ENCODE measurements at places on chromosomes 16 and 17.
A peak's percentile ranks its signal among the peaks of the same experiment; 100 is the strongest.

DNA sequence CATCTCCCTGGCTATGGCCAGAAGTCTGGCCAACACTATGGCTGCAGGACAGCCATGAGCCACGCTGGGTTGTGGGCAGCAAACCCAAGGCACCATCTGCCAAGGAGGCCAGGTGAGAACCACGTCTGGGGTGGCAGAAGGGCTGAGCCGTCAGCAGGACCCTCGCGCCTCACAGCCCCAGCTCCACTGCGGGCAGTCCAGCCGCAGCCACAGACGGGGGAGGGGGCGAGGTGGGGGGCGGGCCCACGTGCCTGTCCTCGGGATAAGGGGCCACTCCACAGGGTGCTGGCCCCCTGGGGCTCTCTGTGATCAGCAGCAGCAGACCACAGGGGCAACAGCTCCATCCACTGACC lies 6.5 kb upstream of the BAIAP2 start:
- no peak for DNase-seq

- no peak for DNase-seq
Observed at GRCh38 chr17:78672005-78672404, 94.8 kb upstream of the DNAH17 start.

DNA sequence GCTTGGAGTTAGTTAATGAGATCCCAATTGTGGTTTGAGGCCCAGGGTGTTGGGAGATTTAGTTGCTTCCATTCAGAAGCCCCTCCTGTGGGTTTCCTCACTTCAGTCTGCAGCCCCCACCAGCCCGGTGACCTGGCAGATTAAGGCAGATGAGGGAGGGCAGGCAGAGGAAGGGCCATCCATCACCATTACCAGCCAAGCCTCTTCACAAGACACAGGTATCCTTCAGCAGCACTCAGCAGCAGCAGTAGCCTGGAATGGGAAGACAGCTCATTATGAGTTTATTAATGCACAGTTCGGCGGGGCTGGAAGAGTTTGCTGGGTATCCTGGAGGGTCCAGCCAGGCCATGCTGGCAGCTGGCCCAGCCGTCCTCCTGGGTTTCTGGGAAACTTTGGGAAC lies 90.0 kb upstream of the GPRC5B start:
- no peak for DNase-seq

GRCh38 chr17:69609473-69610305 lies 195.2 kb downstream of the MAP2K6 start:
- DNase-seq: no peak

GRCh38 chr17:66233023-66233753 lies 4.0 kb upstream of the APOH start:
- DNase-seq: no peak

DNA sequence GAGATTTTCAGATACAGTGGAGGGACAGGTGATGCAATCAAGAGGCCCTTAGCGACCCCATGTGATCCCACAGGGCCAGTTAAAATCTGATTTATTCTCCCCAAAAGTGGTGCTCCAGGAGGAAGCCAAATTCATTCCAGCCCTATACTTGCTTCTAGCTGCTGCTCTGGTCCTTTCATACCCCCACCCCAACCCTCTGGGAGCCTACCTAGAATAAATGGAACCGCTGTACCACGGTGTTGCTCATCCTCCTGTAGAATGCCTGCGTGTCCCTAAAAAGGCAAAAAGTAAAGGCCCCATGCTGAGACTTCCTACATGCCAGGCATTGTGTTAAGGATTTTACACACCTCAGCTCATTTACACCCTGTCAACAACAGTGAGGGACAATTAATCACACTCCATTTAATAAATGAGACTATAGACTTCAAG lies 2.0 kb upstream of the RASL10B start:
- DNase-seq: no peak

DNA sequence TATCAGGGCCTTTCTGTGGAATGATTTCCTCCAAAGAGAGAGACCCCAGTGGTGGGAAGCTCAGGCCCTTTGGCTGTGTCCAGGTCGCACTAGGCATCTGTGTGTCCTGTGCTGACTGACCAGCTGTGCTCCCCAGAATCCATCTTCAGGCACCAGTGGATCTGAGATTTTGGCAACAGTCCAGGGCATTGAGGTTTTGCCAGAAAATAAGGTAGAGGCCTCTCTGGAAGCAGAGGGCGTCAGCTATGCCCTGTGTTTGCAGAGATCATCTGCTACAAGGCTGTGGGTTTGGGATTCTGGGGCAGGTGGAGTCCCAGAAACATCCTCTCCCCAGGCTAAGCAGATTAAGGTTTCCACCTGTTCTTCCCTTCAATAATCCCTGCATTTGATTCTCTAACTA lies 57.5 kb upstream of the TOB1 start:
- DNase-seq: no peak

DNA sequence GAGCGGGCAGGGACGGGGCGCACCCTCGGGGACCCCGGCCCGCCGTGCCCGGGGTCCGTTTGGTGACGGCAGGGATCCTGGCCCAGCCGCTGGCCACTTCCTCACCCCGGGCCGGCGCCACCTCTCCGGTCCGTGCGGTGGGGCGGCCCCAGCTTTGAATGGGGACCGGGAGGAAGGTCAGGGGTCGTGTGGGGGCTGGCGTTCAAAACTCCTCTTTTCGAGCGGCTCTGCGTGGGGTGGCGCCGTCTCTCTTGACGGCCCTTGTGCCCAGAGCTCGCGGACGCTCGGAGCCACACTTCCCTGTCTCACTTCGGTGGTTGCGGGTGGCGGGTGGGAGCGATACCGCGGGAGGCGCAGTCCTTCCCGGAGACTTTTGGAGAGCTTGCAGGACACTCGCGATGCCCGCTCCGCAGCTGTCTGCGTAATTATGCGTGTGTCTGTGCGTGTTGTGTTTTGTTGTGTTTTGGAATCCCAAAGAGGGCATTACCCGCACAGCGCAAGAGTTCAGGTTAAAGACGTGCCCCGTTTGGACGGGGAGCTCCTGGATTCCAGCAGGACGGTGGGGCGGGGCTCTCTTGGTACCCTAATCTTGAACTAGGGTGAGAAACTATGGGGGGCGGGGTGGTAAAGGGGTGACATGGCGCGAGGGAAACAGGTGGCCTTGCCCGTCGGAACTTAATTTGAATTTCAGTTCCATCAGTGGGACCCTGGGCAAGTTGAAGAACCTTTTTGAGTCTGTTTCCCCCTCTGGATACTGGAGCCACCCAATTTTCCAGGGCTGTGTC lies 637 bp downstream of the PLCG2 start:
- peak; percentile 15 for DNase-seq

Data from activated CD4-positive, alpha-beta T cell treated with anti-CD3 and anti-CD28 coated beads, Interleukin-2, amount 50 U/mL, for 48 hours (primary cell).